Glutamatergic neuron (in vitro differentiated cells): ENCODE measurements at places on chromosomes 1 and 21. TPM values are rescaled to one million over a fixed set of nuclear protein-coding genes. Genes with fewer than 3 reads are reported as not detected.

RNU1-4 gene
- 3,598 TPM for total RNA-seq

TSTD1 gene
- total RNA-seq = 24.2 TPM

- no peaks in the 10 kb centered on the region for H3K36me3 ChIP-seq
- DNase-seq = no peak
- H3K4me3 ChIP-seq = no peak overlapping the region
- H3K27ac ChIP-seq = no peak overlapping the region
These were observed 673.6 kb upstream of the ADGRL2 start for GRCh38 chr1:81126989-81127581.

- H3K36me3 ChIP-seq = no peaks in the 10 kb centered on the region
- H3K27me3 ChIP-seq = peaks cover 2% of the 10 kb centered on the region
- DNase-seq = no peak
These were observed 24.4 kb downstream of the EIF2D start for GRCh38 chr1:206587904-206588303.

DNA sequence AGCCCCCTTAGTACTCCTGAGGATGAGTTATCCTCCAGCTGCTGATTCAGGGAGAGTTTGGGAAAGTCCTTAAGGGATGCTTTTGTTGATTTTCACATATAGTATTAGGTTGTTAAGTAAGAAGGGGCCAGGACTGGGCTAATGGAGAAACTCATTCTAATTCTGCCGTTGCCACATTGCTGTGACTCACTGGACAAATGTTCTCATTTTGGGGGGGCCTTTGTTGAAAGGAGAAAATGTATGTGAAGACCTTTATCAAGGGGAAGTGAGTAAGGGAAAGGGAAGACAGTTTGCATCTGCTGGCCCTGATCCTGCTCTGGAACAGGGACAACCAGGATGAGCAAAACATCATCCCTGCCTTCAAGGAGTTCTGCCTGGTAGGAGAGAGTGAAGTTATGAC is 123.2 kb upstream of the FGGY start:
- no peaks in the 10 kb centered on the region for H3K4me1 ChIP-seq
- no peak overlapping the region for H3K27ac ChIP-seq
- H3K27me3 ChIP-seq = no peaks in the 10 kb centered on the region
- no peak overlapping the region for H3K4me3 ChIP-seq
- DNase-seq = no peak
